ENCODE measurements at places on chromosomes 16 and 17. TPM values are rescaled to one million over a fixed set of nuclear protein-coding genes. Genes with fewer than 3 reads are reported as not detected.

The C16orf96 gene
- polyA plus RNA-seq, result 0.41 TPM

The CTF1 gene
- 7.3 TPM for polyA plus RNA-seq

The C16orf86 gene
- 2.5 TPM for polyA plus RNA-seq

The ARHGAP23 gene
- 62.7 TPM for polyA plus RNA-seq

The HOXB13 gene
- polyA plus RNA-seq, result not detected

The CLEC3A gene
- 0.14 TPM for polyA plus RNA-seq

The EVPLL gene
- 0.76 TPM for polyA plus RNA-seq

The MYH1 gene
- 0.04 TPM for polyA plus RNA-seq

The GLTPD2 gene
- 5.2 TPM for polyA plus RNA-seq

The EPX gene
- 0.45 TPM for polyA plus RNA-seq

The SALL1 gene
- polyA plus RNA-seq, result 113 TPM

The TRAPPC2L gene
- 57.9 TPM for polyA plus RNA-seq

The TPSAB1 gene
- 0.42 TPM for polyA plus RNA-seq

The CACNG3 gene
- not detected for polyA plus RNA-seq

All from left renal pelvis (tissue), 4 donors.